ENCODE measurements at places on chromosomes 4 and X.

GRCh38 chrX:7068939-7069367 is 78.6 kb upstream of the STS start:
- peak; percentile 21 for DNase-seq

DNA sequence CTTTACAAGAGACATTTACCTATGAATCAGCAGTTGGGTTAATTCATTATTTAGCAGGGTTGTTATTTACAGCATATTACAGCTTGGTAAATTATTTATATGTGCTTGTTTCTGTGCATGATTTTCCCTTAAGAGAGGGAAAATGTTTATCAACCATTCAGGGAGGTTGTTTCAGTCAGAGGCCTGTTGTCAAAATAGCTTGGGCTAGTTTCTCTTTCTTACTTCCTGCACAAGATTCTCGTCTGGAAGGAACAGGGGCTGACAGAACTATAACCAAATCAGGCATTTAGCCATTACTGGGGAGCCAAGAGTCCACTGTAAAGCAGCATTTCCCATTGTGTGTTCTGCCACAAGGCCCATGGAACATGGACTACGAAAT is 135.8 kb downstream of the HS6ST2 start:
- DNase-seq: no peak

DNA sequence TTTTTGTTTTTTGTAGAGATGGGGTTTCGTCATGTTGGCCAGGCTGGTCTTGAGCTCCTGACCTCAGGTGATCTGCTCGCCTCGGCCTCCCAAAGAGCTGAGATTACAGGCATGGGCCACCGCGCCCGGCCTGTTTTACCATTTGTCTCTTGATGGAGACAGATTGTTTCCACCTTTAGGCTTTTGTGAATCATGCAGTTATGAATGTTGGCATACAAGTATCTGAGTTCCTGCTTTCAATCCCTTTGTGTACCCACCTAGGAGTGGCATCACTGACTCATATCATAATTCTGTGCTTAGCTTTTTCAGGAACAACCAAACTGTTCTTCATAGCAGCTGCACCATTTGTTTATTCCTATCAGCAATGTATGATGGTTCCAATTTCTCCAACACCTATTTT is 20.2 kb upstream of the MGST2 start:
- no peak for DNase-seq

GRCh38 chr4:122313006-122313646 is 65.7 kb upstream of the ADAD1 start:
- DNase-seq: no peak

GRCh38 chr4:93813092-93813491 is 15.5 kb upstream of the ATOH1 start:
- DNase-seq: no peak

Measured in activated CD4-positive, alpha-beta T cell treated with anti-CD3 and anti-CD28 coated beads, Interleukin-10, Interleukin-2, amounts not matched to agents 100 ng/mL and 50 ng/mL, durations not matched to agents 16 hours and 8 hours (primary cell).